ENCODE measurements at places on chromosomes 3 and 15.
A peak's percentile ranks its signal among the peaks of the same experiment; 100 is the strongest.

DNA sequence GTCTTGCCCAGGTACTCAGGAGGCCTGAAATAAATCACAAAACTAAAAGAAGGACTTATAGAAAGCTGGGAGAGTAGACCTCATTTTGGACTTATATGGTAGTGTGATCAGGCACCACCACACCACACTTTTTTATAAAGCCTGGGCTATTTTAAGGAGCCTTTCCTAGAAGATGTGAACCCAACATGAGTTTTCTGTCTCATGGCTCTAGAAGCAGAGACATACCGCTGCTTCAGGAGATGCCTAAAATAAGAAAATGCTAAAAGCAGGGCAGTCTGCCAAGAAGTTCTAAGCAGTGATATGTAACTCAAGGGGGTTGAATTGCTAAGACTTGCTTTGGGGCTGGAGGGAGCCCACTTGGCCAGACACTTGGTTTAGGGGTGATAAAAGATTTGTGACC lies 49.6 kb downstream of the SUMF1 start:
- DNase-seq = no peak

- DNase-seq = no peak
Observed at GRCh38 chr3:52061121-52061910, 4.9 kb upstream of the DUSP7 start.

DNA sequence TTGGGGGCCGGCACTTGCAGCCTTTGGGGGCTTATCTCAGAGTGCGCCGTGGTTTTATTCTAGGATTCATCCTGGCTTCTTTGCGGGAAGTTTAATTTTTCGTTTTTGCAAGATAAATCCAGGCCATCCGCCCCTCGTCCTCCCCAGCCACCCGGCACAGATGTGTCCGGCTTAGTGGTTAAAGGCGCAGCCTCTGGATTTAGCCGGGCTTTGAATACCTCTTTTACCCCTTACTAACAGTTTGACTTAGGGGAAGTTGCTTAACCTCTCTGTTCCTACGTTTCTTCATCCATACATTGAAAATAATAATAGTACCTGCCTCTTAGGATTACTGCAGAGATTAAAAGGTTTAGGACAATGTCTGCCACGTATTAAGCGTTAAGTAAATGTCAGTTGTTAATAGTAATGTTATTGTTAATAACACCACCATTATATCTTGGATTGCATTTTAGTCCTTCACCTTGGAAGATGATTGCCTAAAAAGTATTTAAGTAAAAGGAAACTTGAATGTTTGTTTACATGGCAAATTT lies 714 bp downstream of the ECT2 start:
- DNase-seq = no peak

GRCh38 chr3:71724584-71725270 lies 475 bp downstream of the EIF4E3 start:
- DNase-seq = peak; percentile 24

Data from activated gamma-delta T cell (primary cell).